Choroid plexus epithelial cell (primary cell): ENCODE measurements at places on chromosomes 3 and 15.

- no peak for DNase-seq
These were observed 155.1 kb upstream of the FRMD4B start for GRCh38 chr3:69540706-69541581.

DNA sequence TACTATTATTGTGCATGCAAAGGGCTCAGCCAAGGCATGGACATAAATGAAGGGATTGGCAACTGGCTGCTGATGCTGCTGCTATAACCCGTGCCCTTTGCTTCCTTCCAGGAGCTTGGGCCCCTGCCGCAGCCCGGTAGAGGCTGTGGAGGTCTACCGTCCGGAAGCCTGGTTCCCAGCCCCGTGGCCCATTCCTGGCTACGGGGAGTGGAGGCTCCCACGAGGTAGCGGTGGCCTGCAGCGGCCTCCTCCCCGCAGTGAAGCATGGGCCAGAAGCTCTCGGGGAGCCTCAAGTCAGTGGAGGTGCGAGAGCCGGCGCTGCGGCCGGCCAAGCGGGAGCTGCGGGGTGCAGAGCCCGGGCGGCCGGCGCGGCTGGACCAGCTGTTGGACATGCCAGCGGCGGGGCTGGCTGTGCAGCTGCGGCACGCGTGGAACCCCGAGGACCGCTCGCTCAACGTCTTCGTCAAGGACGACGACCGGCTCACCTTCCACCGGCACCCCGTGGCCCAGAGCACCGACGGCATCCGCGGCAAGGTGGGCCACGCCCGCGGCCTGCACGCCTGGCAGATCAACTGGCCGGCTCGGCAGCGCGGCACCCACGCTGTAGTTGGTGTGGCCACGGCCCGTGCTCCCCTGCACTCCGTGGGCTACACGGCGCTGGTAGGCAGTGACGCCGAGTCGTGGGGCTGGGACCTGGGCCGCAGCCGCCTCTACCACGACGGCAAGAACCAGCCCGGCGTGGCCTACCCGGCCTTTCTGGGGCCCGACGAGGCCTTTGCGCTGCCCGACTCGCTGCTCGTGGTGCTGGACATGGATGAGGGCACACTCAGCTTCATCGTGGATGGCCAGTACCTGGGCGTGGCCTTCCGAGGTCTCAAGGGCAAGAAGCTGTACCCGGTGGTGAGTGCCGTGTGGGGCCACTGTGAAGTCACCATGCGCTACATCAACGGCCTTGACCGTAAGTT, 15.0 kb downstream of the SPSB4 start:
- no peak for DNase-seq

DNA sequence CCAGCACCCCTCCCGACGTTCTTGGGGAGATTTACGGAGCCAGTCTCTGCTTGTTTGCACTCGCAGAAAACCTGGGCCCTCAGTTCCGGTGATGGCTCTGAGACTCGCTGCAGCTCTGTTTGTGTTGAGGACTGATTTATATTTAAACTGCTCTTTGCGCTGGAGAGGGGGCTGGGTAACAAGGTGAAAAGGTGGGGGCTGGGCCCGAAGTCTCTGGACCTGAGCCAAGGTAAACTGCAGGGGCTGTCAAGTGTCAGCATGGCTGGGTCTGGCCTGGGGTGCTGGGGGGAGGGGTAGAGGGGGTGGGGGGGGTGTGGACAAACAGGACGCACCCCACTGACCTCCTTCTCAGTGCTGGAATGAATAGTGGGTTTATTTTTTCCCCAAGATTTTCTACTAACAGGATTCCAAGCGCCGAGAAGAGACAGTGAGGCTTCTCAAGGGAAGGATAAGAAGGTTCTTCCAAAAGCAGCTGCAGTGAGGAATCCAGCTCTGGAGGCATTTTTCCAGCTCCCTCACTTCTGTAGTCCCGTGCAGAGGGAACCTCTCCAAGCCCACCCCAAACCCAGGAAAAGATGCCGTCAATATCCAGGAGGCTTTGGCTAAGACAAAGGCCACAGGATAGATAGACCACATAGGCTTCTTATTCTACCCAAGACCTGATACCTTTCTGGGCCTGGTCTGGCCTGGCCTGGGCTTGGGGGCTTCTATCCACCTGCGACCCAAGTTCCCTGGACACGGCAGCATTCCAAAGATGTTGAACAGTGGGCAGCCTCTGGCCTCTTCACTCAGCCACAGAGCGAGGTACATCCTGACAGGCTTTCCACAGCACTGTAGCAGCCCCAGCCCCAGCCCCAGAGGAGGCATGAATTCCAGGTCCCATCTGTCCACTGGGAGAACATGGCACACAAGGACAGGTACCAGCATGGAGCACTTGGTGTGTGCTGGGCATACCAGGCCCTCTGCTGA, 938 bp upstream of the SLCO2A1 start:
- no peak for DNase-seq

GRCh38 chr3:50381383-50381782, 22.1 kb upstream of the TMEM115 start:
- DNase-seq: no peak

GRCh38 chr15:83858820-83859505, 205.0 kb downstream of the ADAMTSL3 start:
- peak; percentile 37 for DNase-seq

DNA sequence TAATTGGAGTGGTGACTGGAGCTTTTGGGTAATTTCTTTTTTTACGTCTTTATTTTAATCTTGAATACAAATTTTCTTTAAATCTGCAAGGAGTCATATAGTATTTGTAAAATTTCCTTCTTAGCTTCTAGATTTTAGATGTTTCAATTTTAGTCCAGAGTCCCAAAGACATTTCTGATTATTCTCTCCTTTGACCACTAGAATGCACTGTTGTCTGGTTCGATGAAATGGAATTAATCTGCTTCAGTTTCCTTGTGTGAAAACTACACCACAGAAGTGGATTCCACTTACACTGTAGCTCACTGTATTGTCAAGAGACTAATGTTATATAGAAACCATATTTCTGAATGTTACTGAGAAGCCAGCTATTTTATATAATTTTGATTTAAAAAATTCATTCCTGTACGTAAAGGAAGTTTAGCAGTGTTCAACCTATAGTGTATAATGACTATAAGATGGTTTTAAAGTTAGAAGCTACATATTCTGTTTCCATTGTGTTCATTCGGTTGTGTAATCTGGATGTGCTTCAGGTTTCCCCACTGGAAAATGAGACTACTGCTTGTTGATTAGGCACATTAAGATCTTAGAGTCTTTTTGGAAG, 6.1 kb downstream of the GRAMD1C start:
- peak; percentile 69 for DNase-seq

- DNase-seq: no peak
These were observed 245.3 kb upstream of the ZPLD1 start for GRCh38 chr3:102189541-102189940.

- no peak for DNase-seq
These were observed 7.7 kb upstream of the ACTC1 start for GRCh38 chr15:34802803-34803750.

- peak; percentile 84 for DNase-seq
These were observed 83.6 kb downstream of the NCEH1 start for GRCh38 chr3:172627057-172627809.
